ENCODE measurements at places on chromosomes 6 and 20.

- no peak for DNase-seq
Measured at GRCh38 chr6:149891259-149891658, 6.7 kb downstream of the RAET1E start.

GRCh38 chr6:166658115-166658791 is 31.2 kb upstream of the RPS6KA2 start:
- DNase-seq, result no peak

DNA sequence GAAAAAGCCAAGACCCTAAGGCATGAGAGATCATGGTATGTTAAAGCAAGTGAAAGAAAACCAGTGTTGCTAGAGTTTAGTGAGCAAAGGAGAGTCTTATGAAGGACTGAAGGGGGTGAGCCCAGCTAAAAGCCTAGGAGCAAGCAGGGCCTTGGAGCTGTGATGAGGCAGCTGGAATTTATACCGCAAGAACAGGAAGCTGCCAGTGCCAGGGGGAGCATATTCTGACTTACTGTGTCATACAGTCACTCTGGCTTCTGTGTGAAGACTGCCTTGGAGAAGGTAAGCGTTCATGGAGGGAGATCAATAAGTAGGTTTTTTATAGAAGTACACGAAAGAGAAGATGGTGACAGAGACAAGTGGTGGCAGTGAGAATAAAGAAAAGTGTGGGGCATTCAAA is 308.9 kb upstream of the THEMIS start:
- DNase-seq, result no peak

DNA sequence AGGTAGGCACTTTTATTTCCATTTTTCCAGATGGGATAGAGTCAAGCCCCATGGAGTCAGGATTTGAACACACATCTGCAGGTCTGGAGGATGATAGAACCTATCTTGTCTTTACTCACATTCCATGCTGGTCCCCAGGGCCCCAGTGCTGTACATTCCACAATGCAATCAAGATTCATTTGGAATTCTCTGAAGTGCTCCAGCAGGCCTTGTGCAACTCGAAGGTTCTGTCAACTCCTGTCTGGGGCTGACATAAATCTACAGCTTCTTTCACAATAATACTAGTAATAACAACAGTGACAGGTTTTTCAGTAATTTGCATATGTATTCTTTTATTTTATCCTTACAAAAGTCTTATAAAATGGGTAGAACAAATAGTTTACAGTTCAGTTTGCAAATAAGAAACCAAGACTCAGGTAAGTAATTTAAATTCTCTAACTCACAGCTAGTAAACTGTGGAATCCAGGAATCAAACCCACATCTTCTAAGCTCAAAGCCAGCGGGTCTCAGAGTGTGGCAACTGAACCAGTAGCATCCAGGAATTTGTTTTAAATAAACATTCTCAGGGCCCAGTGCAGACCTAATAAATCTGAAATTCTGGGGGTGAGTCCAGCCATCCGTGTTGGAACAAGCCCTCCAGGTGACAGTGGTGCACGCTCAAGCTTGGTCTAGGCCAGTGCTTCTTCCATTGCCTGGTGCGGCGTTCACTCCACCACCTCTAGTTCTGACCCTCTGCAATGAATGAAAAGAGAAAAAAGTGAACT is 137.0 kb upstream of the TNFAIP3 start:
- DNase-seq, result no peak

- no peak for DNase-seq
Measured at GRCh38 chr6:169513478-169514193, 188.2 kb downstream of the WDR27 start.

- no peak for DNase-seq
Measured at GRCh38 chr6:156916130-156916801, 139.1 kb downstream of the ARID1B start.

GRCh38 chr6:107689190-107689589 is 134.9 kb downstream of the SCML4 start:
- no peak for DNase-seq

DNA sequence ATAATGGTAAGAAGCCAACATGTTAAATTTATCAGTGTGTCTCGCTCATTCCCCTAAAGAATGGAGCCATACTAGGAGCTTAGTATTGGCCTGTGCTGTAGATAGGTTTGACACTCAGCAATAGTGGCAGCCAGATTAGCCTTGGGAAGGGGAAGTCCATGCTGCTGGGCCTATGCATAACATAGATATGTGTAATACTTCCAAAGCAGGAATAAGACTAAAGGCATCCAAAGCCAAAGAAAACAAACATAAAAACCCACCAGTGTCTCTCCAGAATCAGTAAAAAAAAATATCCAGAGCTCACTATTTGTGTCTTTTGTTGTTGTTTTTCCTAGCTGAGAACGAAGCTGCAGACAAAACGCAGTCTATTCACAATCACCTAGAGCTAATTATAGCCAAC is 104.2 kb upstream of the STXBP5 start:
- DNase-seq, result no peak

- DNase-seq, result no peak
Measured at GRCh38 chr6:66628917-66629316, 921.9 kb upstream of the EYS start.

GRCh38 chr6:162497389-162497788 is 230.2 kb downstream of the PRKN start:
- DNase-seq, result no peak

DNA sequence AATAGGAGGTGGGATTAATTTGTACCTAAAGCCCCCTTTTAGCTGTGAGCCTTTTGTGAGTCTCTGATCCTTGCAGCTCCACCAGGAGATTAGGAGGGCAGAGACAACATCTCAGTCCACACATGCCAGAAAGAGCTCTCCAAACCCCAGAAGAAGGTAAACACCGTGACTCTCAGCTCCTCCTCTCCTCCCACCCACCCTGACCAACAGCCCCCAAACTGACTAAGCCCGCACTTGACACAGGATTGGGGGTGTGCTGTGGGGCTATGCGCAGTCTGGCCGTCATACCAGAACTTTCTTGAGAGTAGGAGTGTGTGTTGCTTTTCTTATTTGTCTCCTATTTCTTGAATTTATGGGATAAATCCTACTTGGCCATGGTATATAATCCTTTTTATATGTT is 164.7 kb upstream of the SNX9 start:
- no peak for DNase-seq

DNA sequence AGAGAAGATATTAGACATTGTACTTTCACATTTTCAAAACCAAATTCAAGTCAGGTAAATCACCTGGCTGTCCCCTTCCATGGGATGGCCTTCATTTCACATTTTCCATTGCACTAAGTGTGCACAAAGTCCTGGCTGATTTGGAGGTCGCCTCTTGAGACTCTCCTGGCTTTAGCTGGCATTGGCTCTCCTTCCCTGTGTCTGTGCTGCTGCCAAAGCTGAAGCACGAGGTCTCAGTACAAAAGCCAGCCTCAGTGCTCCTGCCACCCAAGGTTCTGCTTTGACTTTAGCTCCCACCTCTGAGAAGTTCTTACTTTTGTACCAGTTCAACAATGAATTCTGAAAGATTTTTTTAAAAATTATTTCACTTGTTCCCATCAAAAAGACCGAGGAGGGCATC is 289.2 kb upstream of the CNR1 start:
- no peak for DNase-seq

GRCh38 chr6:156160795-156161165 is 616.4 kb upstream of the ARID1B start:
- DNase-seq, result no peak

DNA sequence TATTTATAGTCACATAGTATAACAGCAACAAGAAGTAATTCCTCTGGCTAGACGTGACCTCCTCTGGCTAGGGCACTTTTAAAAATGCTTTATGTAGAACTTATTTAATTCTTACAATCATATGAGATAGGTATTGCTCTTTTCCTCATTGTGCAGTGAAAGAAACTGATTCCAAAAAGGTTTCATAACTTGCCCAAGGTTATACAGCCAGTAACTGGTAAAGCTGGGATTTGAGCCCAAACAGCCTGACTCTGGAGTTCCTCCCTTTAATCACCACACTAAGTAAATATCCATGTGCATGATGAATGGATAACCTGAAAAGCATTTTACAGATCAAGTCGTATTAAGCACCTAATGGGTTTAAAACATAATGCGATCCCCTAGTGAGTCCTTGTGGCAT is 214.6 kb downstream of the PRL start:
- DNase-seq, result no peak

GRCh38 chr6:99330159-99330558 is 19.3 kb downstream of the FAXC start:
- DNase-seq, result peak; percentile 26

DNA sequence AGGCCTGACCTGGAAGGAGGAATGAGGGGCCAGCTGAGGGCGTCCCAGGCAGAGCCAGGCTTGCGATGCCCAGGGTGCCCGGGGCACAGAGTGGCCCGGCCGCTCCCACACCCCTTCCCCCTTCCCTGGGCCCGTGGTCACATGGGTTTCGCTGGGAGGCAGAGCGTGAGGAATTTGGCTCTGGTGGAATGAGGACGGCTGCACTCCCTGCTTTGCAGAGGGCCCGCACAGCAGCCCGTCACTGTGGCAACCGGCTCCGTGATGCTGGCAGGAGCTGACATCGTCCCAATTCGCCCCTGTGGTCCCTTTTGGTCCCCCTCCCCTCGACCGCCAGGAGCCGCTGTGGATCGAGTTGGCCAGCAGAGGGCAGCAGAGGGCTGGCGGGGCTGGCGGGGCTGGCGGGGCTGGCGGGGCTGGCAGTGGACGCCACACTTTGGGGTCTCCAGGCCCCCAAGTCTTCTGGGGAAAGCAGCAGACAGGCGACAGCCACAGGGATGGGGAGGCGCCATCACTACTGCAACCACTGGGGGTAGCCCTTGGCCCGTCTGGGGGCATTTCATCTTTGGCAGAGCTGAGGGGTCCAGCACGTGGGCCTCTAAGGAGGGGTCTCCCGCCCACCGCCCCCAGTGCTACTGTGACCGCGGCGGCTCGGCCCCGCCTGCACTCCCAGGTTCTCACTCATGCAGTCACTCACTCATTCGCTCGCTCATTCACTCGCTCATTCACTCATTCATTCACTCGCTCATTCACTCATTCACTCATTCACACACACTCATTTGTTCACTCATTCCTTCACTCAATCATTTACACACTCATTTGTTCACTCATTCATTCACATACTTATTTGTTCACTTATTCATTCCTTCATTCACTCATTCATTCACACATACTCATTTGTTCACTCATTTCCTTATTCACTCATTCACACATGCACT is 49.7 kb upstream of the BHLHE23 start:
- no peak for DNase-seq

GRCh38 chr6:159061805-159062563 is 17.2 kb upstream of the TAGAP start:
- no peak for DNase-seq

DNA sequence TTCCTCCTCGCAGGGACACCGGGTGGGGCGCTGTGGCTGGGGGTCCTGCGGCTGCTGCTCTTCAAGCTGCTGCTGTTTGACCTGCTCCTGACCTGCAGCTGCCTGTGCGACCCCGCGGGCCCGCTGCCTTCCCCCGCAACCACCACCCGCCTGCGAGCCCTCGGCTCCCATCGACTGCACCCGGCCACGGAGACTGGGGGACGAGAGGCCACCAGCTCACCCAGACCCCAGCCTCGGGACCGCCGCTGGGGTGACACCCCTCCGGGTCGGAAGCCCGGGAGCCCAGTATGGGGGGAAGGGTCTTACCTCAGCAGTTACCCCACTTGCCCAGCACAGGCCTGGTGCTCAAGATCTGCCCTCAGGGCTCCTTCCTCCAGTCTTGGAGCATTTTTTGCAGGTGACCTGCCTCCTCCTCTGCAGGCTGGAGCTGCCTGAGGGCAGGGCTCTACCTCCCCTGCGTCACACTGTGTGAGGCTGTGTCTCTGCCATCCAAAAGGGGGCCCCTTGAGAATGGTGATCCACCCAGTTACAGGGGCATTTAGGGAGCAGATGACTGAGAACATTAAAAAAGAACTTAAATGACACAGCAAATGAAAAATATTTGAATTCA is 3.9 kb upstream of the CNPY3 start:
- no peak for DNase-seq

- DNase-seq, result no peak
Measured at GRCh38 chr6:158048589-158048988, 66.9 kb downstream of the SYNJ2 start.

DNA sequence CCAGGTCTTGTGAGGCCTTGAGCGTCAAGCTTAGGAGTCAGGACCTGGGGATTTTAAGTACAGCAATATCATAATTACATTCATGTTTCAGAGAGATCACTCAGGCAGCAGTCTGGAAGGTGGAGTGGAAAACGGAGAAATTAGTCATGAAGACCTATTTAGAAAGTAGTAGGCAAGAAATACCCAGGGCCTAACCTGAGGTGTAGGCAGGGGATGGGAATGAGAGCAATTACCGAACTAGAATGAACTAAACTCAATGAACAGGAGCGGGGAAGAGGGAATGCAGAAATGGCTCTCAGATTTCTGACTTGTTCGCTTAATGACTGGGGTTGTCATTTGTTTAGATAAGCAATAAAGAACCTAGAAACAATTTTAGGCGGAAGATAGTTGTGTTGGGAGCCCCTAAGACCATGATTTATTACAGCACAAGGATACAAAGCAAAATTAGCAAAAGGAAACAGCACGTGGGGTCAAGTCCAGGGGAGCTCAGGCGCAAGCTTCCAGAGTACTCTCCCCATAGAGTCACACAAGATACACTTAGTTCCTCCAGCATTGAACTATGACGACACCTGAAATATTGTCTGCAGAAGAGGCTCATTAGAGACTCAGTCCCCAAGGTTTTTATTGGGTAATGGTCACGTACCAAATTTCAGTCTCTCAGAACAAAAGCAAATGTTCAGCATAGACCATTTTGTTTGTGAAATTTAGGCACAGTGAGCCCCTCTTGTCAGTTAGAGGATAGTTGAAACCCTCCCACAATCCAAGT is 178.8 kb upstream of the AKAP12 start:
- no peak for DNase-seq

GRCh38 chr6:1586861-1587450 is 22.8 kb upstream of the FOXC1 start:
- no peak for DNase-seq

- peak; percentile 93 for DNase-seq
Measured at GRCh38 chr20:44966030-44966961, at the start of gene STK4. Gene STK4, plus strand, starts transcription at chr20:44966512. Its CDS starts 57 bp downstream, at chr20:44966569.

DNA sequence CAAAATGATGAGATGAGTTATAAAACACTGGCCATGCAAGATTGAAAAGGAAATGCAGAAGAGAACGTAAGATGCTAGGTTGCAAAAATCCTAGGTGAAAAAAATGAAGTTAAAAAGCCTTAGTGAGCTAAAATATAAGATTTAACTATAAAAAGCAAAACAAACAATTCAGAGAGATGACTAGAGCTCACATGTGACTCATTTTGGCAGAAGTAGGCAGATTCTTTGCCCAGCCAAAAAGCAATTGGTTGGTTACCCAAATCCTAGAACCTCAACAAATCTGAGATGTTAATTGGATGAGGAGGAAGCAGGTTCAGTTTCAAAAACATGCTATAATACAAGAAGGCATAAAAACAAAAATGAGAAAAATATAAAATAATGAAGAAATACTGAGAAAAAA is 249.1 kb downstream of the OGFRL1 start:
- no peak for DNase-seq

GRCh38 chr6:119066517-119066916 is 11.9 kb downstream of the FAM184A start:
- no peak for DNase-seq

- no peak for DNase-seq
Measured at GRCh38 chr20:60266177-60266823, 308.1 kb downstream of the CDH26 start.

Data from stimulated activated CD8-positive, alpha-beta memory T cell treated with anti-CD3 and anti-CD28 coated beads, Interleukin-15, amount 100 ng/mL, for 4 hours (primary cell).